CD4-positive, alpha-beta T cell treated with Interleukin-10 for 1 hour (primary cell): ENCODE measurements at places on chromosomes 3 and 15.

DNA sequence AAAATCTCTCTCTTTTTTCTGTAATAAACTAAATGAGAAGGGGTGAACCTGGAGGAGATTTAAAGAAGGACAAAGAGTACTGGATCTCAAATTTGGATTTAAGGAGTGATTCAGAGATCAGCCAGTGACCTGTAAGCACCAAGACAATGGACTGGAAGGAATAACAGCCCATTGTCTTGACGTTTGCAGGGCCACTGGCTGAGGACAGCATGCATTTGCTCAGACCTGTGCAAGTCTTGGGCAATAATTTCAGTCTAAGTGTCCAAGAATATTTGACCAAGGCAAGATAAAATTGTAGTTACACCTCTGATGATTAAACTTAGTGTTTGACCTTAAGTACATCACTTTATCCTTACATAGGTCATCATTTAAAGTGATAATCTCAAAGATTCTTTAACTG is 55.8 kb upstream of the OSTN start:
- no peak for DNase-seq

DNA sequence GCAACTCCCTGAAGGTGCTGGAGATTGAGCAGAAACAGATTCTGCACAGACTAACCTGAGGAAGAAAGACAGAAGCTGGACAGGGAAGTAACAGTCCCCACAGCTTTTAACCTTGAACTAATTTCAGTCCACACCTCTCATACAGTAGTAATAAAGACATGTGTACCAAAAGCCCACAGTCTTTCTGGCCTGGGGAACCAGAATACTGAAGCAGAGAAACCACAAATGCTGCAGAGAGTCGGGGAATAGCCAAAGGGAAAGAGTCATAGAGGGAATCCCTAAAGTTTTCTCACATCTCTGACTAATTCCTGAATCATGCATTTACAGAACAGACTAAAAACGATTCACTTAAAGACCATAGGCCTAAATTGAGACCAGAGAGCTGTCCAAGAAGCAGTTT is 503.4 kb upstream of the NECTIN3 start:
- no peak for DNase-seq

GRCh38 chr15:90970274-90970673 is 15.6 kb downstream of the RCCD1 start:
- DNase-seq, result no peak

GRCh38 chr3:57840473-57840872 is 84.4 kb downstream of the SLMAP start:
- no peak for DNase-seq

DNA sequence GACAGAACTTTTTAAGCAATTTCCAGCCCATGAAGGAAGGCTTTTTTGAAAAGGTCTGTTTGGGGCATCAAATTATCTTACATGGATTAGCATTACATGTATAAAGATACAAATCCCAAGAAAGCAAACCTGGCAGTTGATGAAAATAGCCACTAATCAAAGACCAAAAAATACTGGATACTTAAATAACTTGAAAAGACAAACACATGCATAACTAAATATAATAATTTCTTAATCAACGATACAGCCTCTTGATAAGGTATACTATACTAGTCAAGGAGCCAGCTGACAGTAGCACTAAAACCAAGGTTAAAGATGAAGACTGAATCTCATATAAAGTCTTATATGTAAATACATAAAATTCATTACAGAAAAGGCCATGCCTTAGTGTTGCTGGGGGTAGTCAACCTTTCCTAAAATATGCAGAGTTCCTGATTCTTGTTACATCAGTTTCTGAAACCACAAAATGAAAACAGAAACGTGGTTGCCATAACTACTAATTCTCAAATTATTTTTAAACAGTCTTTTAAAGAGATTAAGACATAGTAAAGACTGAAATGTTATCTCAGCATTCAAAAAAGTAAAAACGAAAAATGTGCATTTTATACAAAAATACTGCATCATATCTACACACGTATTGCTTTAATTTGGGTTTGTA is 2.0 kb downstream of the ANKRD28 start:
- peak; percentile 72 for DNase-seq

DNA sequence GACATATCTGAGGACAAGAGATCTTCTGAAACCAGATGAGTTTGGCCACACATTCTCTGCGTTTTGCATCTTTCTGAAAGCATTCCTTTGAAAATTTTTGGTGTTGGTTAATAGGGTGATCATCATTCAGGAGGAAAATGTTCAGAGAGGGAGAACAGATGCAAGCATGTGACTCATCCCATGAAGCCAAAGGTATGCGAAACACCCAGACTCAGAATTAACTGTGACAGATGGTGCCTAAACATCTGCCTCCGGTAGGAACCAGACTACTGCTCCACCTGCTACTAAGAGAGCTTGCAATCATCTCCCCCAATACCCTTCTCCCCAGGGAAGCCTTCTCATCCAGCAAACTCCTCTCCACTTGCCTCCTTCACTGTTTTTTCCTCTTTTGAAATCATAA is 46.2 kb downstream of the TRIM69 start:
- DNase-seq, result no peak

GRCh38 chr3:35743218-35743617 is 103.9 kb downstream of the ARPP21 start:
- DNase-seq, result no peak
